ENCODE measurements at places on chromosomes 2 and 18.
A peak's percentile ranks its signal among the peaks of the same experiment; 100 is the strongest.

- no peak for DNase-seq
Observed at GRCh38 chr2:60633615-60634014, 80.2 kb upstream of the BCL11A start.

DNA sequence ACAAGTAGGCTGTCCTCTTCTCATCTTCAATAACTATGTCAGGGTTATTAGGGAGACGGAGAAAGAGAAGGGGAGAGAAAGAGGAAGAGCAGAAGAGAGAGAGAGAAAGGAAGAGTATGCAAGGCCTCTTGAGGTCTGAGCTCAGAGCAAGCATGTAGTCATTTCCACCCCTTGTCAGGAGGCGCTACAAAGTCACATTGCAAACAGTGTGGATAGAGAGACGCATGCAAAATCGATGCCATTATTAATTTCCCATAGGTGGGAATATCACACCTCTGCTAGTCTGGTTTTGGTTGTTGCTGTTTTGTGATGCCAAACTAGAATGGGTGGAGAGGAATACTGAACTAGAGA lies 24.2 kb upstream of the SERPINE2 start:
- no peak for DNase-seq

DNA sequence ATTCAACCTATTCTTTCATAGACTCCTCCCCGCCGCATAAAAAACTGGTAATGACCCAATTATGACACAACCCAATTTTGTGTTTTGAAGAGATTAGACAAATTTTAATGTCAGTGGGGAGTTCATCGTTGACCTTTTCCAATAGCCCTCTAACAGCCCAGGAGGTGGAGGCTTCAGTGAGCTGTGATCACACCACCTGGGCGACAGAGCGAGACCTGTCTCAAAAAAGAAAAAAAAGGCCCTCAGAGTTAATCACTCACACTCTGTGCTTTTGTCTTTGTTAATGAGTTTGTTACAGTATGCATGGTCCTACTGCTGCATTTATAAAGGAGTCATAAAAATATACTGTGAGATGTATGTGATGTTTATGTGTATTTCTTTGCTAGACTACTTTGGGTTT lies 510.6 kb downstream of the CPS1 start:
- no peak for DNase-seq

GRCh38 chr2:62375113-62375420 lies 130.9 kb downstream of the TMEM17 start:
- no peak for DNase-seq

DNA sequence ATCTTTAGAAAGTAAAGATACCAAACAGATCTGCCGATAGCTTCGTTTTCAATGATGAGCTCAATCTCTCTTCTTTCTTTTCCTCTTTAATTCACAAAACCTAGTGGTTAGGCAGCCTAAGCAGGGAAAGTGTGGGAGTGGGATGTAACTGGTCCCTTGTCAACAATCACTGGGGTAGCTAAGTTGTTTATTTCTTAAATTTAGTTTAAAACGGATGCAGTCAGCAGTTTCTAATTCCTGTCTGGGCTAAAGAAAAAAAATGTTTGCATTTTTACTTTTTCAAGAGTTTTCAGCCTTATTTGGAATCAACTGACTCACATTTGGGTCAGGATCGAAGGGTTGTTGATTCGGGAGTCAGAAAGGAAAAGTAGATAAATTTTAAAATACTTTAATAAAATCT lies 137.7 kb upstream of the TACR1 start:
- DNase-seq, result no peak

GRCh38 chr2:174121612-174122011 lies 126.7 kb downstream of the OLA1 start:
- no peak for DNase-seq

DNA sequence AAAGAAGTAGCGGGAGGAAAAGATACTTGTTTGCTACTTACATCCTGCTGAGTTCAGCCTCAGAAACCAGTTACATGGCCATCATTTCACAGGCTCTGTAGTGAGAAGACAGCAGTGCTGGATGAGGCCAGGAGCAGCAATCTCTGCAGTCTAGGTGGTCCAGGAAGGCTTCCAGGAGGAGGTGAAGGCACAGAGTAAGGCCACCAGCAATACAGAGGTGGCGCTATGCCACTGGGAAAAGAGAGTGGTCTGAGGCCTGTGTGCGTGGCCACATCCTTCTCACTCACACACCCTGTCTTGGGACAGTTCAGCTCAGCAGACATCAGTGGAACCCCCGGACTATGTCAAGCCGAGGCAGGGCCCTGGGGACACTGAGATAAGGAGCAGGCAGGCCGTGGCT lies 162.7 kb downstream of the KLHL29 start:
- DNase-seq, result no peak

- DNase-seq, result no peak
Observed at GRCh38 chr2:118274841-118275510, 186.7 kb downstream of the INSIG2 start.

DNA sequence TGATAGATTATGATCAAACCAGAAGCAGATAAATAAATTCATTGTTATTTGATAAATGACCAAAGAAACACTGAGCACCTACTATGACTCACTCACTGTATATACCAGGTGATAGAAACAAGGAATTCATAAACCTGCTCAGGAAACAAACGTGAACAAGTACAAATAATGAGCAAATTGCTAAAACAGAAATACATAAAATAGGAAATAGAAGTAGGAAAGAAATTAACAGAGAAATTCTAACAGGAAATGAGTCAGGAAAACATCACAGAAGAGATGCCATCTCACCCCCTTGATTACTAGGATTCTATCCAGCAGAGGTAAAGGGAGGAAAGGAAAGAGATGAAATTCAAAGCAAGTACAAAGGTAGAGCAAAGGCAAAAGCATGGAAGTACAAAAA lies 31.3 kb downstream of the EXOC6B start:
- DNase-seq, result no peak

DNA sequence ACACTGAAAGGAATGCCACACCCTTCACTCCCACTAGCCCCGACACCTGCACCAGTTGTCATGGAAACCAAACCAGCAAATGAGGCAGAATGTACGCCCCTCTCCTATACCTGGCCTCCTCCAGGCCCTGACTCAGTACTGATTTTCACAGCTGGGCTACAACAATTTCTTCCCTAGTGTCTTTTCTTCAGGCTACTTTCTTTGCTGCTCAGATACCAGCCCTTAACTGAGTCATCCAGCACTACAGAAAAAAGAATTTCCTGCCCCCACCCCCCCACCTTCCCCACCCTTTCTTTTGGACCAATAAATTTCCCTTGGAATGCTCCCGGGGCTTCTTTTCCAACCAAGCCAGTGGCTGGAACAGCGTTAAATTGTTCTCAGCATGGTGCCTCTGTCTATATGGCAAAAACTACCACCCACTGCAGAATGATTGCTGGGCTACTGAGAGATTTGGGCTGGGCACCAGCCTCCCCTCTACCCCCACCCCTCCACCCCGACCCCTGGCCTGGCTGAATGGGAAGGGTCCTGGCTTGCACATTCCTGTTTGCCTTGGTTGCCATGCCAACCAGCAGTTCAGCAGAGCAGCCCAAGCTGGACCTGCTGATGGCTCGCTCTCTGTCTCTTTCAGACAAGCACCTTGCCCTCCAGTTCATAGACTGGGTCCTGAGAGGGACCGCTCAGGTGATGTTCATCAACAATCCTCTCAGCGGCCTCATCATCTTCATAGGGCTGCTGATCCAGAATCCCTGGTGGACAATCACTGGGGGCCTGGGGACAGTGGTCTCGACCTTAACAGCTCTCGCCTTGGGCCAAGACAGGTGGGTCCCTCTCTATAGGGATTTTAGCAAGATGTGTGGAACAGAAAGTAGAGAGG lies 11.3 kb downstream of the SLC14A2 start:
- no peak for DNase-seq

- no peak for DNase-seq
Observed at GRCh38 chr2:214126135-214126534, 284.7 kb upstream of the VWC2L start.

DNA sequence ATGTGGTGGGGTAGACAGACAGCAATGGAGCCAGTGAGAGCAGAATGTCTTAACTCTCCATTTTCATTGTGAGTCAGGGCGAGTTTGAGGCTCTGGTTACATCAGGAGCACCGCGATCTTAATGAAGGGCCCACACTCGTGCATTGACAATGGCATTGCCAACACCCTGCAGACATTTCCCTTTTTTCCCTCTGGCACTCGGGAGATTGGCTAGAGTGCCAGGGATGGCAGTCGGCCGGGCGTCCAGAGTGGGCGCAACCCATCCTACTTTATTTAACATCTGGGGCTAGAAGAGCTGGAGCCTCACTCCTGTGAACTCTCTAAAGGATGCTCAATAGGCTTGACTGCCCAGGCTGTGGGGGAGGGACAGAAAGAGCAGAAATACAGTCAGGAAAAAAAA lies 9.7 kb downstream of the PROKR1 start:
- no peak for DNase-seq

DNA sequence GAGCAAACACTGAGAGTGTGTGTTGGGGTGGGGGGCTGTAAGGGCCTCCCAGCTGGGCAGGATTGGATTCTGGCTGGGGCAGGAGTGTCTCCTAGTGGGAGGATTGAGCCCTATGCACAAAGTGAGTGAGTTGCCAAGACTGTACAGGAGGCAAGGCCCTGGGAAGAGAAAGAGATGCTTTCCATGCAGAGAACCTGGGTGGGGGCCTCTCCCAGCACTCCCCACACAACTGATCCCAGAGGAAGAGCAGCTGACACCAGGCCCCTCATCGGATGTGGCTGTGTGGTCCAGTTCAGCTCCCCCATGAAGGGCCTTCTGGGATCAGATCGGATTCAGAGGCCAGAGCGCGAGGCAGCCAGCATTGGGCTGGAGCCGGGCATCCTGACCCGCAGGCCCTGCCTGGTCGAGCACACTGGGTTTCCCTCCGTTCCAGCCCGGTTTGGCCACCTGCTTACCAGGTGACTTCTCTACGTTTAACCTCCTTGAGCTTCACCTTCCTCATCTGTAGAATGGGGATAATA lies 49.4 kb upstream of the FAHD2A start:
- no peak for DNase-seq

GRCh38 chr18:3456686-3457069 lies 6.7 kb downstream of the TGIF1 start:
- DNase-seq, result no peak

- peak; percentile 33 for DNase-seq
Observed at GRCh38 chr2:3223080-3223923, 154.3 kb downstream of the EIPR1 start.

GRCh38 chr2:100571668-100572067 lies 8.9 kb downstream of the PDCL3 start:
- no peak for DNase-seq

- no peak for DNase-seq
Observed at GRCh38 chr2:48320742-48321141, 209.2 kb upstream of the STON1 start.

GRCh38 chr18:26436176-26437051 lies 111.9 kb downstream of the KCTD1 start:
- no peak for DNase-seq

- no peak for DNase-seq
Observed at GRCh38 chr2:73983322-73984202, 1.1 kb upstream of the TET3 start.

GRCh38 chr2:174841350-174841749 lies 77.1 kb upstream of the CHRNA1 start:
- no peak for DNase-seq

- peak; percentile 74 for DNase-seq
Observed at GRCh38 chr2:8544786-8545694, 136.8 kb upstream of the ID2 start.

GRCh38 chr18:11950824-11951223 lies 30.5 kb upstream of the IMPA2 start:
- DNase-seq, result no peak

- no peak for DNase-seq
Observed at GRCh38 chr18:13120983-13121441, 97.5 kb upstream of the LDLRAD4 start.

GRCh38 chr2:37614061-37614738 lies 57.2 kb downstream of the CDC42EP3 start:
- no peak for DNase-seq

DNA sequence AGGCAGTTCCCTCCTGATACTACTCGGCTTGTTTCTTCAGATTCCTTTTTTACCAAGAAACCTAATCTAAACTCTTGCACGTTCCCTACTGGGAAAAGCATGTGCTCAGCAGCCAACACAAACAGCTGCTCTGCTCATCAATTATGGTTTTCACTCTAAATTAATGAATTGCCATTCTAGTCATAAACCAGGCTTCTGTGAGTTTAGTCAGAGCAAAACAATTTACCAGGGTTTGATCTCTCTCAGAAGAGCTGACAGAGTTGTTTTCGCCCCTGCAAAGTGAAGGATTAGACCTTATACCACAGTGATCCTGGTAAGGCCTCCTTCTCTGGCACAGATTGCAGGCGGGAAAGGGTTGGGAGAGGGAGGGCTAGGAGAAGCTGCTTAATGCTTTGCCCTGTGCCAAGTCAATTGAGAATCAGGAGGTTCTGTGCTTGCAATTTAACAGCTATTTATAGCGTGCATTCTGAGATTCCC lies 57.2 kb downstream of the REEP1 start:
- no peak for DNase-seq

DNA sequence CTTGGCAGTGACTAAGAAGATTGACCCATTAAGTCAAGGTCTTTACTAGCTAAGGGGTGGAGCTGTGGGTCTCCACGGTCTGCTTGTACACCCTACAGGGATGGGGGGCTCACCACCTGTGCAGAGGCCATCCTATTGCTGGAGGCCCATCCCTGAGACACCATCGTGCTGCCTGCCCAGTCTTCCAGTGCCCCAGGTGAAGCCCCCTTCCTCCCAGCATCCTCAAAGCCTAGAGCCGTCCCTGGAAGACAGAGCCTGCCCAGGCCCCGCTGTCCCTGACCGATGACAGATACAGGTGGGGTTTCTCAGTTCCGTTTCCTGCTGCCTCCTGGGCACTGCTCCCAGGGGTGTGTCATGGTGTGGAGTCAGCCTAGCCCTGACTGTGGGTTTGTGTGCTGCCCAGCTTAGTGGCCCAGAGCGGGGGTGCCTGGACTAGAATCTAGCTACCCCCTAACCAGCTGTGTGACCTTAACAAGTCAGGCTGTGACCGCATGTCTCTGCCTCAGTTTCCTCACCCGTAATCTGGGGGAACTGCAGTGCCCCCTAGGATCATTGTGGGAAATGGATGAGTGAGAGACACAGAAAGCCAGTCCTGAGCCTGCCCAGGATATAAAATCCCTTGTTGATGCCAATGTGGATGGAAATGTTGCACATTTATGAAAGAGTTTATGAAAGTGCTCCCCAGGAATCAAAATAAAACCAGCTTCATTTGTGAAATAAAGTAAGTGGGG lies 2.0 kb downstream of the OTOS start:
- no peak for DNase-seq

GRCh38 chr2:94873362-94874276 lies 2.4 kb downstream of the TEKT4 start:
- DNase-seq, result no peak

- no peak for DNase-seq
Observed at GRCh38 chr18:8847900-8848299, 142.5 kb downstream of the MTCL1 start.

DNA sequence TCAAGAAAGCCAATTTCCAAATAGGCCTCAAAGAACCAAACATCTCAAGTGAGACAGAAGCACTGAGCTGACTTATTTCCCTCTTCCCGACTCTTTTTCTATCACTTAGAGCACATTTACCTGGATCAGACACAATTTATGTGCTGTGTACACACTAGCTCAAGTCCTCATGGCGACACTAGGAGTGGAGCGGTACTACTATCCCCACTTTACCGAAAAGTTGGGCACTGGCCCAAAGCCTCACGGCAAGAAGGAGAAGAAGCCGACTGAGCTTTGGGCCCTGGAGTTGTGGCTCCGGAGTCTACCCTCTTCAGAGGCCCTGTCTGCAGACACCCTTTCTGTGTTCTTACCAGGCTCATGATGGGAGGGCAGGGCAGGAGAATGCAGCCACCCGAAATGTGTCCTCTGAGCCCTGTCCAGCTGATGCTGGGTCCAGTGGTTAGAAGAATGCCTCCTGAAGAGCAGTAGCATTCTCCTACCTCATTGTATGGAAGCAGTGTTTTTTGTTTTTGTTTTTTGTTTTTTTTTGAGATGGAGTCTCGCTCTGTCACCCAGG lies 91.7 kb upstream of the CNGA3 start:
- DNase-seq, result no peak

Data from activated T-helper 1 cell treated with Interleukin-2 at 50 U/mL for 16 hours (primary cell).